ENCODE measurements at places on chromosomes 5 and 9. TPM values are rescaled to one million over a fixed set of nuclear protein-coding genes. Genes with fewer than 3 reads are reported as not detected.

DNA sequence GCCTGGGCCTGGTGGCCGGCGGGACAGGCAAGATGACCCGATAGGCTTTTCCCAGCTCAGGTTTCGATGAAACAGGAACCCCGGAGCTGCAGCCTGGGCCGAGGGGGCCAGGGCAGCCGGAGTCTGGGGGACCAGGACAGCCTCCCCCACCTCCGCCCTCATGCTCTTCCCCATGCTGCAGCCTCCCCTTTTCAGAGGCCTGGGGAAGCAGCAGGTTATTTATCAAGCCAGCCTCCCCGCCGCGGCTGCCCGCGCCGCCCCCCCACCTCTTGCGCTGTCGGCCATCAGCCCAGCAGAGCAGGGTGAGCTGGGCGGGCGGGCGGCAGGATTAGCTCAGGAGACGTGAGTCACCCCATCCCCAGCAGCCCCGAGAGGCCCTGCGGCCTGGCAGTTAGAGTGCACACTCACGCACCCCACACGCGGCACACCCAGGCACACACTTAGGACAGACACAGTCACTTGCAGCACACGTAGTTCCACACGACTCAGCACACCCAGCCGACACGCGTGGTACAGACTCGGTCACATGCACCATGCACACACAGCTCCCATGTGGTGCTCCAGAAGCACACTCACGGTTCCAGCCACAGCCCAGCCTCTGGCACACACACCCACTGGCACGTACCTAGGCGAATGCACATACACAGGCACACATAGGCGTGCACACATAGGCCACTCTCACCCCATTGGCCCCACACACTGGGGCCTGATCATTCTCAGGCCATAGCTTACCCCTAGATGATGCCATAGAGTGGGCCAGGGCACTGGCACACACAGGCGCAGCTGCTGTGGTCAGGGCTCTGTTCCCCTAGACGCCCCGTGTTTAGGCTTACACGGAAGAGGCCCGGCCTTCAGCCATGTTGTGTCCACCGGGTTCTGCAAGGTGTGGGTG lies 13.0 kb downstream of the CXXC5 start:
- no peak for DNase-seq

- no peak for DNase-seq
Observed at GRCh38 chr9:75545287-75545686, 345.2 kb upstream of the PCSK5 start.

GRCh38 chr9:132451276-132451675 lies 41.3 kb downstream of the CFAP77 start:
- DNase-seq: no peak

DNA sequence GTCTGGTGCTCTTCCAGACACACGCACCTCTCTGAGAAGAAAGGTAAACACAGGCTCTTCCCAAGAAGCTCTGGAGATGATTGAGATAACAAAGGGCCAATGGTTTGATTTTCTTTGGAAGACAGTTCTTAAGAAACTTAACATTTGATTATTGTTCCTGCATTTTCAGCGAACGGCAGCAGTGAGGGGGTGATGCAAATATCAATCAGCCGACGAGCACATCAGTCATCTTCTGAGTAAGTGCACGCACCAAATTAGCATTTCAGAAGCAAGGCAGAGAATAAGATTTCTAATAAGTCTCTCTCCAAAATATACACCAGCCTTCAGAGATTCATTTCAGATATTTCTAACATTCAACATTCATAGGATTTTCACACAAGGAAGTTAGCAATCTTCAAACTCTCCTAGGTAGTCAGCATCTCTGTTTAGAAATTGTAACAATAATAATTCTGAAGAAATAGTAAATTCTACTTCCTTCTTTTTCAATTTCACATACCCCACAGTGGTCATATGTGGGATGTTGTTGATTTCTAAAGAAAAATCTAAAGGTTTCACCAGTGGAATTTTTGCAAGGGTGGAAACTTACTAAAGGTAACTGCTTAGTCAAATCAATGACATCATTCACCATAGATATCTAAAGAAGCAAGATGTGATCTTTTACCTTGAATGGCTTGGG lies 250.3 kb downstream of the SEC61B start:
- no peak for DNase-seq

DNA sequence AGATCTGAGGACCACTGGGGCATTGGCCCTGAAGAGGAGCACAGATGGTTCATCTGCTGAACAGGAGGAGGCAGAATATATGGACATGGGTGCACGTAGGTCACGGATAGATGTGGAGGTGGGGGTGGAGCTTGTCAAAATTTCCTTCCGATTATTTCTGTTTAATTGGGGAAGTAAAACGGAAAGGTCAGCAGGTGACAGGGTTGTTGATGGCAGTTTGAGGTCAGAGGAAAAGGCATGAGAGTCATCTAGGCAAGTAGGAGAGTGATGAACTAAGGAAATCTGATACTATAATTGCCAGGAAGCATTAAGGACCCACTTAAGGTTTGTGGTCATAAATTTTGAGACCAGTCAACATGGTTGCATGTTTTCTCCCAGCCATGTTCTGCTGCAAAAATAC lies 8.4 kb upstream of the FAM81B start:
- DNase-seq: no peak

DNA sequence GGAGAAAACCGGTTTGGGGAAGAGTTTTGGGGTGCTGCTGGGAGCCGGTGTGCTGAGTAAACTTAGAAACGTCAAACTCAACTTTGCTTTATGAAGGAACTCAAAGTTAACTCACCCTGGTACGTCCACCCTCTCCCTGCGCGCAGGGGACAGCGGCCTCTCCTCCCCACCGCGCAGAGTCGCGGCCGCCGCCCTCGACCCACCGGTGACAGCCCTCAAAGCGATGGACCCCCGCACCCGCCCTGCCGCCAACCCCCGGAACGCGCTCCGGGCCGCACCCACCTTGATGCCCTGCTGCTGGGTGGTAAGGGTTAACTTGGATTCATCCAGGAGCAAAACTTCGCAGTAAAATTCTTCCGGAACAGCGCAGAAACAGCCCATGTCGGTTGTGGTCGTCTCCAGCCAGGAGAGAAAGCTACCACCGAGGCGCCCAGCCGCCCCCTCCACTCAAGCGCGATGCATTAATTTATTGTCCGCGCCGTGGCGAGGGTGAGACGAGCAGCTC lies 366 bp downstream of the EPB41L4A start:
- DNase-seq: no peak

DNA sequence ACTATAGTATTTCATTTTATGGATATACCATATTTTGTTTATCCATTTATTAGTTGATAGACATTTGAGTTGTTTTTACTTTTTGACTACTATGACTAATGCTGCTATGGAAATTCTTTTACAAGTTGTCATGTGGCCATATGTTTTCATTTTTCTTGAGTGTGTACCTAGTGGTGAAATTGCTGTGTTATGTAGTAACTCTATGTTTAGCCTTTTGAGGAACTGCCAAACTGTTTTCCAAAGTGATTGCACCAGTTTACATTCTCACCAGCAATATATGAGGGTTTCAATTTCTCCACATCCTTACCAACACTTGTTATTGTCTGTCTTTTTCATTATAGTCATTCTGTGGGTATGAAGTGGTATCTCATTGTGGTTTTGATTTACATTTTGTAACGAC lies 75.4 kb downstream of the GRIA1 start:
- no peak for DNase-seq

GRCh38 chr5:150407096-150407720 lies 5.5 kb downstream of the CD74 start:
- DNase-seq: no peak

GRCh38 chr5:127810707-127811490 lies 107.7 kb downstream of the CCDC192 start:
- DNase-seq: no peak

TNPO1 gene
- total RNA-seq: 72.7 TPM

CDK9 gene
- total RNA-seq: 66.3 TPM

TRIM36 gene
- 2.2 TPM for total RNA-seq

GRM6 gene
- total RNA-seq: not detected

All from vagina (tissue), 2 donors.